ENCODE measurements at places on chromosomes 2 and 18.

- DNase-seq: no peak
Measured at GRCh38 chr2:240398661-240399267, 36.7 kb upstream of the GPC1 start.

DNA sequence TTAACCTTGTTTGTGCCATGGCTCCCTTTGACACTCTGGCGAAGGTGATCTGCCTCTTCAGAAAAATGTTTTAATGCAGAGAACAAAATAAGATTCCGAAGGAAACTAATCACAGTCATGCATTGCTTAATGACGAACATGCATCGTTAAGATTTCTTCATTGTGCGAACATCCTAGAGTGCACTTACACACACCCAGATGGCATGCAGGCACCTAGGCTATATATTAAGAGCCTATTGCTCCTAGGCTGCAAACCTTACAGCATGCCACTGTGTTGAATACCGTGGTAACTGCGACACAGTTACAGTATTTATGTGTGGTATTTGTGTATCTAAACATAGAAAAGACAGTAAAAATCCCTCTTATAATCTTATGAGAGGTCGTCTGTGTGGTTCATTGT lies 8.3 kb downstream of the ASAP2 start:
- no peak for DNase-seq

DNA sequence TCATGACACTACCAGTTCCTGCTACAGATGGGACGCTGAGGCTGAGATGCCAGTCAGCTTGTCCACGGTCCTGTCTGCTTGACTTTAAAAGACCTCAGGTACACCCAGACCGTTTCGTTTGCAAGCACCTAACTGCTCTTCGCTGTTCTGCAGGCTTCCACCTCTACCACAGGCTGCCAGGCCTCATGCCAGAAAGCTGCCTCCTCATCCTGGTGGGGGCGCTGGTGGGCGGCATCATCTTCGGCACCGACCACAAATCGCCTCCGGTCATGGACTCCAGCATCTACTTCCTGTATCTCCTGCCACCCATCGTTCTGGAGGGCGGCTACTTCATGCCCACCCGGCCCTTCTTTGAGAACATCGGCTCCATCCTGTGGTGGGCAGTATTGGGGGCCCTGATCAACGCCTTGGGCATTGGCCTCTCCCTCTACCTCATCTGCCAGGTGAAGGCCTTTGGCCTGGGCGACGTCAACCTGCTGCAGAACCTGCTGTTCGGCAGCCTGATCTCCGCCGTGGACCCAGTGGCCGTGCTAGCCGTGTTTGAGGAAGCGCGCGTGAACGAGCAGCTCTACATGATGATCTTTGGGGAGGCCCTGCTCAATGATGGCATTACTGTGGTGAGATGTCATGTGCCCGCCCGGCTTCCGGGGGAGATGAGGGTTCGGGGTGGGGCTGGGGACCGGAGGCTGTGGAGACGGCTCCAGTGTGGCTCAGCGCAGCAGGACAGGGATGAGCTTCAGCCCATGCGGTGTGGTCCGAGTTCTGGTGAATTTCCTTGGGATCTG lies 5.9 kb downstream of the SLC9A4 start:
- no peak for DNase-seq

- DNase-seq: no peak
Measured at GRCh38 chr2:40127146-40127545, 324.7 kb downstream of the SLC8A1 start.

- no peak for DNase-seq
Measured at GRCh38 chr2:213932-214693, 49.7 kb downstream of the SH3YL1 start.

- peak; percentile 80 for DNase-seq
Measured at GRCh38 chr2:175837046-175837445, 165.0 kb downstream of the LNPK start.

Data from iris pigment epithelial cell (primary cell).